Activated gamma-delta T cell treated with anti-CD3 and anti-CD28 coated beads, Interleukin-2, amount 50 U/mL, for 16 hours (primary cell): ENCODE measurements at places on chromosomes 6 and 20.

DNA sequence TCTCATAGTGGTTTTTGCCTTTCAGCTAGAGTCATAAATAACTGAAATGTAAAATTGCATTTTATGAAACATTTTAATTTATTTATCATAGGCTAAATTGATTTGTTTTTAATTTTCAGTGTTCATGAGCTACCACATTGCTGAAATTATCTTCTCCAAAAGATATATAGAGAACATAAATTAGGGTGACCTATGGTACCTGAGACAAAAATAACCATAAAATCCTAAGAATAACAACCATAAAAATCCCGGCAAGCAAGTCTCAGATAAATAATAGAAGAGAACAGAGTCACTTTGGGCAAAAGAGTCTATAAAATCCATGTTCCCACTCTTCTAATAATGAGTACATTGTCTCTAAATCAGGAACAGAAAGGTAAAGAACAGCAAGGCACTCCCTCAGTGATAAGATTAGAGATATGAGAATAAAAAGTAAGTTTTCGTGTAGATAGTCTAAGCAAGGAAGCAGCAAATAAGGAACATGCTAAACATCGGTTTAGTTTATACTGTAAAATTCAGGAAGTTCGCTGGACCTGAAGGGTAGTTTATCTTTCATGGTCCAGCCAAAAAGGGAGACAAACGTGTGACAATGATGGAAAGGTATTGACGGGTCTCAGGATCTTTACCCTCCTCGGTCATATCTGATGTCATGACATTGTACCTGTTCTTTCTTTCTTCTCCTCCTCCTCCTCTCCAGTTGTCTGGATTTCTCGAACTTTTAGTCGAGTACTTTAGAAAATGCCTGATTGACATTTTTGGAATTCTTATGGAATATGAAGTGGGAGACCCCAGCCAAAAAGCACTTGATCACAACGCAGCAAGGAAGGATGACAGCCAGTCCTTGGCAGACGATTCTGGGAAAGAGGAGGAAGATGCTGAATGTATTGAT, 117.6 kb downstream of the TMEM242 start:
- DNase-seq = no peak

DNA sequence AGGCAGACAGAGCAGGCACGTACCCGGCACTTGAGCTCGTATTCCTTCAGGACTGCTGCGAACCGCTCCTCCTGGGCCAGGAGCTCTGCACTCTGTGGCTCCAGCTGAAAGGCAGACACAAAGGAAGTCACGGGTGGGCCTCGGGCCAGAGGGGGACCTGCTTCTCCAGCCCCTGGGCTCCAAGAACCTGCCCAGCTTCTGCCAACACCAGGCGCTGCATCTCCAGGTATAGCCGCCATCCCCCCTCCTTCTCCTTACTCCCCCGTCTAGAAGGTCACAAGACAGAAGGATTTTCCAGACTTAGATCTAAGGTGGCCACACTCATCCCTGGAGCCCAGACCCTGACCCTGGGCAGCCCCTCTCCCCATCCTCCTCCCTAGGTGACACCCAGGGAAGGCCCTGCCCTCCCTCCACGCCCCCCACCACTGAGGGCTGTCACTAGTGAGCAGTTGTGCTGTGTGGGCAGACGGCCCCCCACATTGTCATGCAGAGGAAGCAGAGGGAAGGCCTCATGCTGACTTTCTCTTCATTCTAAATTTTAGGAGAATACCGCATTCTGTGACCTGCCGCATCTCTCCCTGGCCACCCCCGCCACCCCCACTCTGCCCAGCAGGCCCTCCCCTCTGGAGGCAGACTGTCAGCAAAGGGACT, 81.9 kb downstream of the GINS1 start:
- DNase-seq = no peak

DNA sequence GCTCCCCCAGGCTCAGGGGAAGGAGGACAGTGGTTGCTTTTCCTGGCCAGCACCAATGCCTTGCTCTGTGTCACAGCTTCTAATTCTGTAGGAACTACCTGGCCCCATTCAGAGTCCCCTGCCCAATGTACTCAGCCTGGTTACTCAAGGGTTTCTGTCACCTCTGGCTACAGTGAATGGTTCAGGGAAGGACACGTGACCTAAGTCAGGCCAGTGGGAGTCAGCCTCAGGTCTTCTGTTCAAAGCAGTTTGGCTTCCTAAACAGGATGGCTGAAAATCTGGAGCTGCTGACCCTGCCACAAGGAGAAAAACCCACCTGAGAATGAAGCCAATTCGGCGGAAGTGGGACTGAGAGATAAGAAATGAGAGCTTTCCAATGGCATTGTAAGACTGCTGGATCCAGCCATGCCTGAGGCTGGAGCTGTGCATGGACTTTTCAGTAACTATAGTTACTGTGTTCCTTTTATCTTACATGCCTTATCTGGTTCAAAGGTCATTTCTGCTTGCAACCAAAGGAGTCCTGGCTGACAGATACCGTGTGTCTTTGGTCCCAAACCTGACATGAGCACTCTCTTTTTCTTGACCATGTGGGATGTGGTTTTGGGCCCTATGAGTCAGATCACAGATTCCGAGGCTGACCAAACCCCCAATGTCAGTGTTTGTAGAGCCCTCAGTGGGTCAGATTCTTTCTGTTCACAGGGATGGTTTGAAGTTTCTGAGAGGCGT, 104.3 kb downstream of the SULF2 start:
- no peak for DNase-seq

- no peak for DNase-seq
These were observed 112.8 kb upstream of the INSM1 start for GRCh38 chr20:20255099-20255498.

GRCh38 chr20:38601216-38602184, at the start of gene ARHGAP40:
Gene ARHGAP40 (plus strand): TSS chr20:38601809.
- no peak for DNase-seq

- DNase-seq = no peak
These were observed 214.6 kb downstream of the HDGFL1 start for GRCh38 chr6:22783931-22784330.

DNA sequence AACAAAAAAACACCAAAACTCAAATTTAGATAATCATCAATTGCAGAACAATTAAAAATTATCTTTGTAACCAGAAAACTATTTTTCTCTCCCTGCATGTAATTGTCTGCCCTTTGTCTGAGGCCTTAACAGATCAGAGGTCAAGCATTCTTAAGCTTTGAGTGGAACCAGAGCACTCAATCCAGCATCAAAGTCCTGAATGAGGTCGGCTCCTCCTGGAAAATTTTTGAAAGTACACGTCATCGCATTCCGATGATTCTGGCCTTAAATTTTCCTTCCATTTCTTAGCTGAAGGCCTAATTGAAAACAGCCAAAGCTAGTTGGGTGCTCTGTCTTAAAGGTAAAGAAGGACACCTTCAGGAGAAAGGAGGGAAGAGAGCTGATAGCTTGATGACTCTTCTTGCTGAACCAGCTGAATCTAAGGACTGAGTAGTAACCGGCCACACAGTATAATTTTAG, 510.2 kb upstream of the SULF2 start:
- no peak for DNase-seq

DNA sequence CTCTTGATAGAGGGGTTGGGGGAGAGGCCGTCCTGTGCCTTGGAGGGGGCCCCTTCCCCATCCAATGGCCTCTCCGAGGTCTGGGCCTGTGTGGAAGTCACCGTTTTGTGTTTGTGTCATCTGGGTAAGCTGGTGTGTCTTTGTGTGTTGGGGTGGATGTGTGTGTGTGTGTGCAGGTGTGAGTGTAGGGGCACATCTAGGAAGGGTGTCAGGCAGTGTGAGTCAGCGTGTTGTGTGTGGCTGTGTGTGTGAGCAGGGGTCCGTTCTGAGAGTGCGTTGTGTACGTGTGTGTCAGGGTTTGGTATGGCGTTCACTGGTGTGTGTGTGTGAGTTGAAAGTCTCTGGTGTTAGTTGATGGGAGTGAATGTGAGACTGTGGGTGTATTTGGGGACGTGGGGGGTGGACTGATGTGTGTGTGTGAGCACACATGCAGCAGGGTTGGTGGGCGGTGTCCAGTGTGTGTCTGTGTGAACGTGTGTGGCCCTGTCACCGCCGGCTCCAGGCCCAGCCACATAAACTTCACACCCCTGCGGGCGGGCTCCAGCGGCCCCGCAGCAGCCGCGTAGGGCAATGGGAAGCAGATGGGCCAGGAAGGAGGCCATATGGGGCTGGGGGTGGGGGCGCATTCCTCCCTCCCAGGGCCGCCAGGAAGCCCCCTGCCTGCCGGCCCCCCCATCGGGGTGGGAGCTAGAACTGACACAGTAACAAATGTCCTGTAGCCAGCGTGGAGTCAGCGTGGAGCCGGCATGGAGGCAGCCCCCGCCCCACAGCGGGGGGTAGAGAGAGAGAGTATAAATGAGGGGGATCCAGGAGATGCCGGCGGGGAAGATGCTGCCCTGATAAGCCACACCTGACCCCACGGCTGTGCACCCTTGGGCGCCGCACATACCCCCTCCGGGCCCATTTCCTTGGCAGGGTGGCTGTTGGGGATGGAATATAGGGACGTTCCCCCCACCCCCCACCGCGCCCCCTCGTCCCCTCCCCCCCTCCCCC, 32.1 kb downstream of the SNAI1 start:
- DNase-seq = no peak

- no peak for DNase-seq
These were observed 152.4 kb downstream of the THBS2 start for GRCh38 chr6:169101036-169101805.

GRCh38 chr6:4189249-4189648, 53.9 kb upstream of the ECI2 start:
- DNase-seq = no peak

DNA sequence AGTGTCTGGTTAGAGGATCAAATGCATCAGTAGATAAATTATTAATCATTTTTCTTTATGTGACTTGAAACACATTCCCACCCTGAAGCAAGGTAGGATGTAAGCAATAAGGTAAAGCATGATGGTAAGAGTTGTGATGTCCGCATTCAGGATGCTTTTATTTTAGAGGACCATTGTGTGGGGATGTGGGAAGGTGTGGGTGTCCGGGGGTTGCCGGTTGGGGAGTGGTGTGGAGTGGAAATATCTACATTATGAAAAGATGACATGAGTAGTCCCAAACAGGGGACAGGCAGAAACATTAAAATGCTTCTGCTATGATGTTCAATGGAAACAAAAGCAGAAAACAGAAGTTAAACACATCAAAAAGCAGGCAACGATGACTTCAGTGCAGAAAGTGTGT, 215.4 kb downstream of the HIVEP2 start:
- DNase-seq = no peak

DNA sequence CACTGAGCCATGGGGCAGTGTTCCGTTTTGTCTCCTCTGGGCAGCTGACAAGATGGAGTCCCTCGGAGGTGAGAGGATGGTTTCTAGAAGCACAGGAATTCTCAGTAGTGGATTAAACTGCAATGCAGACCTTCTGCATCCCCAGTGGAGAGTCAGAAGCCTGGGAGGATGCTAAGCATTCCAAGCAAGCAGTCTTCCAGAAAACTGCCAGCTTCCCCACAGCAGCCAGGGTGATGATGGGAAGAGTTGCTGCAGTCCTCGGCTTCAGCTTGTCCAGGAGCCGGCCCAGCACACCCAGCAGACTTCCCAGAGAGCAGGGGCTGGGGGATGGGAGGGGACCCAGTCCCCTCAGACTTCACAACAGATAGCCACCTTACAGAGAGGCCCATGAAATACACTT, 163.6 kb downstream of the LY86 start:
- DNase-seq = no peak

GRCh38 chr6:144364208-144364720, 79.1 kb downstream of the UTRN start:
- DNase-seq = no peak

- no peak for DNase-seq
These were observed 285.8 kb upstream of the SULF2 start for GRCh38 chr20:48070991-48071652.

GRCh38 chr6:88349511-88349910, 183.4 kb upstream of the CNR1 start:
- DNase-seq = no peak

DNA sequence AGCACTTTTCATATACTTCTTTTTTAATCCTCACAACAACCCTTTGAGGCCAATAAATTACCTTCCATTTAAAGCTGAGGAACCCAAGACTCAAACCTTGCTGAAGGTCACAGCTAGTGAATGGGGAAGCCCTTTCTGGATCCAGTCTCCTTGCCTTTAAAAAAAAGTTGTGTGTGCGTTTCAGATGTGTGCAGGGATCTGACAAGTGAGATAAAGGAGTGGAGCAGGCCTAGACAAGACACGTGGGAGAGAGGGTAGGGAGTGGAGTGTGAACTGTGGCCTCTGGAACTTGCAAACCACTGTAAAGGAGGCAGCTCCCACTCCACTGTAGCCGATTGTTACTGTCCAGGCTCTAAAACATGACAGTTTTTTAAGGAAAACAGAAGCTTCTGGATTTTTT, 1.9 kb downstream of the KLHL32 start:
- DNase-seq = no peak

- no peak for DNase-seq
These were observed 38.0 kb upstream of the APCDD1L start for GRCh38 chr20:58553166-58553696.

GRCh38 chr20:30610751-30611150, 646.7 kb upstream of the DEFB115 start:
- DNase-seq = no peak

- no peak for DNase-seq
These were observed 23.4 kb upstream of the CCN5 start for GRCh38 chr20:44691424-44692423.

- no peak for DNase-seq
These were observed 116.8 kb upstream of the DST start for GRCh38 chr6:56759521-56759920.

DNA sequence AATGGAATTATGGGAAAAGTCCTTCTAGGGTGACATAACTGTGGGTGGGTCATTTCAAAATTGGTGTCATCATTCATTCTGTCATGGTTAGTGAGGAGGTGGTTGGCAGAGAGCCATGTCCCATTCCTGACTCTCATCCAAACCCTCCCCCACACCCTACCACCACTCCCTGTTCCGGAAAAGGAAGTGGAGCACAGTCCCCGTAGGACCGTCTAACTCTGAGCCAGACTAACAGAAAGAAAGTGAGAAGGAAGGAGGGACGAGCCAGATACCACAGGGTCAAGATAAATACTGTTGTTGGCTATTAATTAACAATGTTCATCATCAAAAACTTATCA, 4.8 kb downstream of the TRIM10 start:
- no peak for DNase-seq

- DNase-seq = no peak
These were observed at the start of gene ADA for GRCh38 chr20:44651684-44652423. Gene ADA (minus strand): TSS chr20:44651699. CDS start chr20:44651607, 92 bp downstream.

- DNase-seq = no peak
These were observed 52.9 kb upstream of the UFL1 start for GRCh38 chr6:96468681-96469224.

GRCh38 chr20:8055096-8055495, 35.5 kb upstream of the TMX4 start:
- DNase-seq = no peak

GRCh38 chr6:150203871-150204545, 61.2 kb downstream of the PPP1R14C start:
- no peak for DNase-seq

GRCh38 chr20:51497542-51498467, 44.7 kb downstream of the NFATC2 start:
- peak; percentile 27 for DNase-seq

GRCh38 chr20:20780127-20780824, 67.8 kb upstream of the RALGAPA2 start:
- no peak for DNase-seq
